ENCODE measurements at places on chromosomes 12 and 14.

DNA sequence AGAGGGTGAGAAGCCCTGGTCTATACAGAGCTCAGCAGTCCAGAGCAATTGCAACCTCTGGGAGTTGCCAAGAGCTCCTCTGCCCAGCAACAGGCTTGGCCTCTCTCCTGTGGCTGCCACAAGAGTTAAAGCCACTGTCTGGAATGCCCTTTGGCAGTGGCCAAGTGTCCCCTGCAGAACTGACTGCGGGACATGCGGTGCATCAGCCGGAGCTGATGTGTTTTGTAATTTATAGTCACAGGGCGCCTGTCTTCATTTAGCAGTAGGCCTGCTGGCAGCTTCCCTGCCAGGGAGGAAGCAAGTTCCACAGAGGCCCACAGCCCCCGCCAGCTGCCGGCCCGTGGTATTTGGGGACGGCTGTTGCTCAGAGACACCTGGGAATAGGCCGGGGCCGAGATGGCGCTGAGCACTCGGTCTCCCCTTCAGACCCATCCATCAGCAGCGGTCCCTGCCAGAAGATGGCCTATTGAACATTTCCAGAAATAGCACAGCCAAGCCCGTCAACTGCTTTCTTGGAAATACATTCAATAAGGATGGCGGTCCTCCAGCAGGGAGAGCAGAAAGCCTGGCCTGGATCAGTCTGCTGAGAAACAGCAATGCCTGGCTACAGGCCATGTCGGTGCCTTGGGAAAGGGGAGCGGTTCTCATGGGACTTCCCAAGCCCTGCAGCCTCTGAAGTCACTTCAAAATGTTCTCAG is 217.4 kb downstream of the CRADD start:
- DNase-seq, result no peak

- no peak for DNase-seq
Observed at GRCh38 chr12:45200491-45201043, 15.3 kb upstream of the ANO6 start.

GRCh38 chr12:31736472-31736871 is 7.7 kb upstream of the AMN1 start:
- DNase-seq, result peak; percentile 36

- DNase-seq, result no peak
Observed at GRCh38 chr14:74834692-74835392, 41.1 kb downstream of the PROX2 start.

- no peak for DNase-seq
Observed at GRCh38 chr12:49017891-49018260, 700 bp downstream of the PRKAG1 start.

GRCh38 chr14:22976620-22977433 is 5.5 kb downstream of the AJUBA start:
- peak; percentile 55 for DNase-seq

DNA sequence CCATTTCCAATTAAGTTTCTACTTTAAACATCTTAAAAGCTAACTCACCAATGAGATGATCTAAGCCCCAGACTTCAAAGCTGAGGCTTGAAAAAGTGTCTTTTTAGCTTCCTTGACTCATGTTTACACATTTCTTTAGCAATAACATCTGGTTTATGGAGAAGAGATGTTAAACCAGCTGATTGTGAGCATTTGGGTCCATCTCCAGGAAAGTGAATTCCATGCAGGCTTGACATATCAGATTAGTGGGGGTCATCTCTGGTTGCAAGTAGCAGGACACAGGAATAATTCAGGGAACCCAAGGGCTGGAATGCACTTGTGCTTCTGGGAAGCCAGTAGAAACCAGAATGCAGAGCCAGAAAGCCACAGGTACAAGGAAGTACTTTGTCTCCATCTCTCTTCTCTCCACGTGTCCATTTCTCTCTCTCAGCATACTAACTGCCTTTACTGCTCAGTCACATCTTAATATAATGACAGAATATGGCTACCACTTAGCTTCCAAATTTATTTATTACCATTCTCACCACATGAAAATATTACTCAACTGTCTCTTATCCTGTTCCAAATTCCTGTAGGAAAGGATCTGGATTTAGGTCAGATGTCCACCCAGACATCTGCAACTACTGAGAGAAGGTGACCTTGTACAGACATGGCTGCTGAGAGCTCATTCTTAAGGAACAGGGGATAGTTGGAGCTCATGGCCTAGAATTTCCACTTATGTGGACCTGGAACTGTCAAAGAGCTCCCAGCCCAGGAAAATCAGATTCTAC is 104.4 kb downstream of the SCN8A start:
- DNase-seq, result no peak

DNA sequence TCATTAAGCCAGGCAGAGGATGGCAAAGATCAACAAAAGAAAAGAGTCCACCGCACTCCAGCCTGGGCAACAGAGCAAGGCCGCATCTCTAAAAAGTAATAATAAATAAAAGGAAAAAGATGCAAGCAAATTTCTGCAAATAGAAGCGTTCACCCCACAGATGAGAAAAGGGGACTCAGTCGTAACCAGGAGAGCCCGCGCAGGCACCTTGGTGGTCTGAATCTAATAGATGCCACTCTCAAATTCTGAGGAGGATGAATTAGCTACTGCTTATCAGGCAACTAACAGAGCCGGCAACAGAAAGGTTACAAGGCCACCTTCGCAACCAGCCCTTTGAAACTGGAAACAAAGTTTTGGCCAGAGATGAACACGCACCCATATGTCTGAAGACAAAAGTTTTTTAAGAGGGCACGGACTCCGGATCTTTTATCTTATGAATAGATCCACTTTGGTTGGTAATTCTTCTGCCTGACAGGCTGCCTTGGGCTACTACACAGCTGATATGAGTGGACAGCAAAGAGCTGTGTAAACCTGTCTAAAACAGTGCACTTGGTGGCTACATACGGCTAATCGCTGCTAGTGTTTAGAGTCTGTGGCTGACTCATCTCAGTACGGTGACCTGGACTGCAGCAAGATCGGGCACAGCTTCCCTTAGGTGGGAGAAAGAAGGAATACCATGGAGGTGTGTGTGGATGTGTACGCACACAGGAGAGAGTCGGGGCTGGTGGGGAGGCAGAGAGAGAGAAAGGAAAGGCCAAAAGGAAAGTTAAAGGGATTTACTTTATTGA is 32.9 kb upstream of the TTC7B start:
- no peak for DNase-seq

DNA sequence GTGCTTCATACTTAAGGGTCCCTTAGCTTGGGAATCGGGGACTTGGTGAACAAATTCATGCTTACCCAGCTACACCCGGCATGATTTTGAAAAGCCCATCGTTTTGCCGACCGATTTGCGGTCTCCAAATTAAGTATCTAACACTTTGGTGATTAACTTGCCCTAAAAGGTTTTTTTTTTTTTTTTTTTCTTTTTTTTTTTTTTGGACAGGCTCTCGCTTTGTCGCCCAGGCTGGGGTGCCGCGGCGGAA is 843 bp upstream of the HSP90AA1 start:
- DNase-seq, result no peak

GRCh38 chr12:8034802-8035201 is 2.3 kb downstream of the FOXJ2 start:
- peak; percentile 75 for DNase-seq

- DNase-seq, result no peak
Observed at GRCh38 chr12:92488735-92489134, 214.1 kb upstream of the PLEKHG7 start.

- no peak for DNase-seq
Observed at GRCh38 chr14:84336433-84336832, 1193.5 kb upstream of the FLRT2 start.

- peak; percentile 93 for DNase-seq
Observed at GRCh38 chr14:61321385-61322010, at the start of gene PRKCH. Gene PRKCH (plus strand): TSS chr14:61321579. CDS start chr14:61322102, 523 bp downstream.

- DNase-seq, result no peak
Observed at GRCh38 chr12:108696996-108697290, 34.4 kb downstream of the CORO1C start.

- no peak for DNase-seq
Observed at GRCh38 chr12:215116-215515, 1.2 kb upstream of the SLC6A12 start.

DNA sequence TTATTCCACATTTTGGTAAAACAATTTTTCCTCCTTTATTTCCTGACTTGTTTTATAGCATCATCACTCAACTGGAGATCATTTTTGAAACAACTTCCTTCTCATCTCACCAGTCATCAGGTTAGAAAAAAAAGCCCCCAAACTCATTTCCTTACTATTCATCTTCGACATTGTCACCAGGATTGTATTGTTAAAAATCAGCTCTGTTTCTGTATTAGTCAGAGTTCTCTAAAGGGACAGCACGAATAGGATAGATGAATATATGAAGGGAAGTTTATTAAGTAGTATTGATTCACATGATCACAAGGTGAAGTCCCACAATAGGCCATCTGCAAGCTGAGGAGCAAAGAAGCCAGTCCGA is 392.6 kb downstream of the FUT8 start:
- no peak for DNase-seq

DNA sequence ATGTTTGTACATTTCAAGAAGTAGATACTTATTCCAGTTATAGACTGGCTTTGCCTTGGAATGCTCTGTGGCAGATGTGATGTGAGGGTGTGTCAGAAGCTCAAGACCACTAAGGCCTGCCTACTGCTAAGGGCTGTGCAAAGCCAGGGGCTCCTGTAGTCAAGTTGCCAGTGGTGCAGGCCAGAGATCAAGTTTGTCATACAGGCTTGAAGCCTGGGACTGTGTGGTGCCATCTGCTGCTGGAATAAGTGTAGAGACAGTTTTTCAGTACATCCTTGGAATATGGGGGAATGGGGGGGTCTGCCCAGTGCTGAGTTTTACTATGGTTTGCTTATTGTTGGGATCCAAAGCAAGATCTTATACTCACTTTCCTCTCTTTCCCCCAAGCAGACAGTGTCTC is 649.9 kb upstream of the FOXG1 start:
- DNase-seq, result no peak

GRCh38 chr14:83863042-83863774 is 1666.7 kb upstream of the FLRT2 start:
- no peak for DNase-seq

DNA sequence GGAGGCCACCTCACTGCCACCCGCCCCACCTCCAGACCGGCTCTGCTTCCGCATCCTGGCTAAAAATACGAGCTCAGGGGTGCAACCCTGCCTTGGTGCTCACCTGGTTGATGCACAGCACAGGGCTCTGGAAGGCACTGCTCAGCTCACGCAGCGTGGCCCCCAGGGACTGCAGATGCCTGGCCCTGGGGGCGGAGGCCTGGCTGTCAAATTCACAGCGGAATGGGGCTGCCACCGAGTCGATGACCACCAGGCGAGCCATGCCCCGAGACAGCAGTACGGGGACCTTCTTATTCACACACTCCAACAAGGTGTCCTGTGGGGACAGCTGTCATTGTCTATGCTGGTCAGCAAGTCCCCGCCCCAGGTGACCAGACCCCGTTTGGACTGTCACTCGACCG is 16.0 kb downstream of the XRCC3 start:
- no peak for DNase-seq

- no peak for DNase-seq
Observed at GRCh38 chr14:89519040-89519439, 102.0 kb upstream of the FOXN3 start.

- DNase-seq, result no peak
Observed at GRCh38 chr14:91113829-91114078, at the start of gene DGLUCY. Gene DGLUCY (plus strand): TSS chr14:91114073. CDS start chr14:91160295, 46,222 bp downstream.

DNA sequence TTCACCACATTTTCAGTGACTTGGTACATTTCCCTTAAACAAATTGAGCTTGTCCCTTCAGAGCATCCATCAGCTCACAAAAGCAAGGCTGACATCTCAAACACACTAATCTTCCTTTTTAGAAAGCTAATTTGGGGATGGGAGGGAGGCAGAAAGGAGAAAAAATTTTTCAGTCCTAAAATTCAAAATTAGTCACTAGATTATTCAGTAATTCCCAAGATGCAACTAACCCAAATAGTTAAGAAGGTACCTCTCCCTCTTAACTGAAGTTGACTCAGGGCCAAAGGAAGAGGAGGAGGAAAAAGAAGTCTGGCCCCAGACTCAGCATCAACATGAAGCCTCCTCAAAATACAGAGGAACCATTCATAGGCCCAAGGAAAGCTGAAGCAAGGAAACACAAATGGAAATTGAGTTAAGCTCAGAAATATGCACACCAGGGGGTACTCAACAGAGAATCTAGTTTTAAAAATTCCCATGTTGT is 21.7 kb downstream of the CBX5 start:
- DNase-seq, result no peak

- no peak for DNase-seq
Observed at GRCh38 chr12:78406828-78407227, 457.7 kb upstream of the SYT1 start.

- DNase-seq, result no peak
Observed at GRCh38 chr12:47686645-47687240, 19.1 kb downstream of the RPAP3 start.

GRCh38 chr12:48018618-48018995 is 14.3 kb upstream of the COL2A1 start:
- DNase-seq, result no peak

DNA sequence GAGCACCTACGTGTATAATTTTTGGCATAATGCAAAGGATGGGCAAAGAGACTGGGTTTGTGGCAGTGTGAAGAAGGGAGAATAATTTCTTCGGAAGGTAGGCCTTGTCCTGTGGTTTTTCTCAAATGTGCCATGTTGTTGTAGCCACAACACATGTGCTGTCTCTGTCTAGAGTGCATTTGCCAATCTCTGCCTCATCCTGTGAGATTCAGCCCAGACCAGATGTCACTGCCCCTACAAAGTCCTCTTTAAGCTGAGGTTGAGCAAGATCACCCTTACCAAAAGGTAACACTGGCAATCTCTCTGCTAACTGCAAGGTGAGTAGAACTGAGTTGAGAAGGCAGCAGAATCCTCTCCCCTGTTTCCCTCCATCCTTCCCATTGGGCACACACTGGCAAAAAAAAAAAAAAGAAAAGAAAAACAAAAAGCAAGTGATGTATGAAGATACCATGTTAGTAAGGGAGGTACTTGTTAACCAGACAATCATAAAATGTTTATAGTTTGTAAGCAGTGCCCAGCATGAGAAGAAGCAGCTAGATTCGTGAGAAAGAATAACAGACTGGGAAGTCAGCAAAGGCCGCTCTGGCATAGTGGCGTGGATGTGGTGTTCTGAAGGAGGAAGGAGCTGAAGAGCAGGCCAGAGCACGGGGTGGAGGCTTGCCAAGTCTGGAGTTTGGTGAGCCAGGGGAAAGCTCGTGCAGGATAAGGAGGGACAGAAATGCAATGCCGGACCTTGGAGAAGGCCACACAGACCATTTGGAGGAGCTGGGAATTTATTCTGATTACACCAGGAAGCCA is 18.9 kb downstream of the DYRK2 start:
- DNase-seq, result no peak

DNA sequence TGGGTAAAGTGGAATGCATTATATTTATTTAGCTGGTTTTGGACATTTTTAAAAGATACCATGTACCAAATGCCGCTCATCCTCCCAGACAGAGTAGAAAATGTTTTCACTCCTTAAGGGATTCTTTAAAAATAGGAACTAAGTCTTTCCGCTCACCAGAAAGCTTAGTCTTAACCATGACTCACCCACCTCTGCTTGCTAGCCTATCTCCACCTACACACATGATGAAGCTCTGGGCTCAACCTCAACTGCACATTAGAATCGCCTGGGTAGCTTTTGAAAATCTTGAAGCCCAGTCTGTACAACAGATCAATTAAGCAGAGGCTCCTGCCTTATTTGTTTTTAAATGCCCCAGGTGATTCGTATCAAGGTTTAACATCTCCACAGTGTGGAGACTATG is 260.5 kb downstream of the NEDD1 start:
- no peak for DNase-seq
